MM.1S (cell line): ENCODE measurements at places on chromosomes 2 and 18.

GRCh38 chr2:226234187-226234586, 565.4 kb downstream of the IRS1 start:
- DNase-seq, result no peak

GRCh38 chr2:62456721-62457539, 49.1 kb downstream of the TMEM17 start:
- DNase-seq, result peak; percentile 49

DNA sequence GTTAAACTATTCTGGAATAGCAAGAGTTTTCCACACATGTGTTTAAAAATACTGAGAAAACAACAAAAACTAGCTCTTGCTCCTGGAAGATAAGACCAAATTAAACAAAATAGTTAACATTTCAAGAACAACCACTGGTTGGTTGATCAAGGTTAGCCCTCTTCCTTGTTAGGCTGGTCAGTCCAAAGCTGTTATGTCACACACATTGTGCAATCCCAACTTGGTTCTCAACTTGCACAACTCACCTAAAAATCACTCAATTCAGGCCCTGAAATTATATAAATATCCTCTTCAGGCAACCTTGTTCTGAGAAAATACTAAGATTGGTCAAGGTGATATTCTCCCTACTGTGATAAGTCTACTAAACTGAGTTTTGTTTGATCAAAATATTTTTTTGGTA, 169.7 kb upstream of the LRP1B start:
- no peak for DNase-seq

- no peak for DNase-seq
Observed at GRCh38 chr2:179636995-179637394, 224.4 kb downstream of the ZNF385B start.

- no peak for DNase-seq
Observed at GRCh38 chr2:30871980-30872789, 64.9 kb upstream of the CAPN13 start.

DNA sequence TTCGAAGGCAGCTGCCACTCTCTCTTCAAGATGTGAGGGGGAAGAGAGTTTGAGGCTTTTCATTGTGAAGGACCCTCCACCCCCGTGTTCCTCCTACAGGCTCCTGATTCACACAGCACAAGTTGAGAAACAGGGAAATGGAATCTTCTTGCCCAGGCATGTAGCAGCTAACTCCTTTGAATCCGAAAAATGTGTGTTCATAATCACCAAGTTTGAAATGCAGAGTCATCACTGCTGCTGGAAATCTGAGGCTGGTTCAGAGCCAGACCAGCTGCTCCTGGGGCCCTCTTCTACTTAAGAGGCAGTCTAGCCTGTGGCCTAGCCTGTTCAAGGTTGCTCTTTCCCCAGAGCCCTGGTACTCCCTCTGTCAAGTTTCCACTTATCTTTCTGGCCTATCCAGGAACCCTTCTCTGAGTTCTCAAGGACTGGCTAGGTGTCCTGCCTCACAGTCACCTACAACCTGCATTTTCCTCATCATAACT, 166.4 kb downstream of the TMEM247 start:
- no peak for DNase-seq

- DNase-seq, result no peak
Observed at GRCh38 chr2:1494257-1494656, 81.0 kb downstream of the TPO start.

DNA sequence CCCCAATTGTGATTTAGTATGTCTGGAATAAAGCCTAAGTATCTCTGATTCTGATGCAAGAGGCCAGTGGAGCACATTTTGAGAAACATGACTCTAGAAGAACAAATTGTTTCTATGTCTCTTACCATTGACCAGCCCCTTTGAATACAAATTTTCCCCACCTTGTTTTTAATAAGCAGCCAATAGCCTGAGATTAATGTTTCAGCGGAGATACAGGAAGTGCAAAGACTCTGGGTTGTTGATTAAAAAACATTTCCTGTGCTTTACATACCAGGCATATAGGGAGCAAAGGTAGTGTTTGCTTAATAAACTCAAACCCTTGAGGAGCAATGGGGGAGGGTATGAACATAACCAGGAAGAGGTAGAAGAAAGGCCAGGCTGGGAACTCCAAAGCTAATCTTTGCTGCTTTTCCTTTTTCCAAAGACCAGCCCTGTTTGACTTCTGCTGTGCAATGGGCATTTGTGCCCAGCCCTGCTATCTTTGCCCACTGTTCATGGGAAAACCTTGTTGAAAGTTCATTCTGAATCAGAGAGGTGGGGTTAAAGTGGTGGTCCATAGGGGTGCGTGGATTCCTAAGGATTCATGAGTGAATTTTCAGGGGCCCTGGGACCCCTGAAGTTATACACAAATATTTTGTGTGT, 29.3 kb downstream of the UPP2 start:
- DNase-seq, result no peak

DNA sequence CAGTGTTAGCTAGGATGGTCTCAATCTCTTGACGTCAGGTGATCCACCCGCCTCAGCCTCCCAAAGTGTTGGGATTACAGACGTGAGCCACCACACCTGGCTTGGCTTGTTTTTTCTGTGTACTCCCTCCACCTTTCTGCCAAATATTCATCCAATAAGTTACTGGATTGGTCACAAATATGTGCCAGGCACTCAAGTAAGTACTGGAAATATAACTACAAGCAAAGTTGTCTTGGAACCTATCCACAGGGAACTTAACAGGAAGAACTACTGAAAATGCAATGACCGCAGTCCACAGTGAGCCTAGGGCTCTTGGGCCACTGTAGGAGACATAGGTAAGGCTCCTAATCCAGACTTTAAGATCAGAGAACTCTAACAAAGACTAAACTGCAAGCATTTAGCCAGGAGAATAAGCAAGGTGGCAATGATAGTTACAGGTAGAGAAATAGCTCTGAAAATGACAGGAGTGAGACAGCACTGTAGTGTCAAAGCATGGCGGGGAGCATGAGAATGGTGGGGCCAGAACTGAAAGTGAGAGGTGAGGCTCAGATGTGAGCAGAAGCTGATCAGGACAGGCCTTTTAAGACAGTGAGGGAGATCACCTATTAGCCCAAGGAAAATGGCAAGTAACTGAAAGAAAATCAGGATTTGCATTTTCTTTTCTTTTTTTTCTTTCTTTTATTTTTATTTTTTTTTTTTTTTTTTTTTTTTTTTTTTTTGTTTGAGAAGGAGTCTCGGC, 252.1 kb downstream of the RBM43 start:
- no peak for DNase-seq

- DNase-seq, result peak; percentile 49
Observed at GRCh38 chr2:25606892-25607291, 66.5 kb downstream of the DTNB start.
